Natural killer cell (primary cell): ENCODE measurements at places on chromosomes 12 and 14. TPM values are rescaled to one million over a fixed set of nuclear protein-coding genes. Genes with fewer than 3 reads are reported as not detected.
A peak's percentile ranks its signal among the peaks of the same experiment; 100 is the strongest.

BRF1 gene
- total RNA-seq = 87.4 TPM

SALL2 gene
- total RNA-seq = 2.2 TPM

CLEC2A gene
- total RNA-seq = not detected

ADGRD1 gene
- total RNA-seq = 0.50 TPM

MMP17 gene
- total RNA-seq = 2.0 TPM

TMEM117 gene
- 8.1 TPM for total RNA-seq

E2F7 gene
- total RNA-seq = 0.59 TPM

CMA1 gene
- total RNA-seq = not detected

GYS2 gene
- total RNA-seq = not detected

PRB2 gene
- total RNA-seq = not detected

KCNK10 gene
- total RNA-seq = not detected

GRCh38 chr14:61574514-61574807, 120.9 kb upstream of the HIF1A start:
- H3K27ac ChIP-seq = no peak overlapping the region
- H3K36me3 ChIP-seq = no peaks in the 10 kb centered on the region
- H3K4me3 ChIP-seq = no peak overlapping the region
- peaks cover 4% of the 10 kb centered on the region for H3K4me1 ChIP-seq
- DNase-seq = no peak
- H3K27me3 ChIP-seq = peaks cover 3% of the 10 kb centered on the region

DNA sequence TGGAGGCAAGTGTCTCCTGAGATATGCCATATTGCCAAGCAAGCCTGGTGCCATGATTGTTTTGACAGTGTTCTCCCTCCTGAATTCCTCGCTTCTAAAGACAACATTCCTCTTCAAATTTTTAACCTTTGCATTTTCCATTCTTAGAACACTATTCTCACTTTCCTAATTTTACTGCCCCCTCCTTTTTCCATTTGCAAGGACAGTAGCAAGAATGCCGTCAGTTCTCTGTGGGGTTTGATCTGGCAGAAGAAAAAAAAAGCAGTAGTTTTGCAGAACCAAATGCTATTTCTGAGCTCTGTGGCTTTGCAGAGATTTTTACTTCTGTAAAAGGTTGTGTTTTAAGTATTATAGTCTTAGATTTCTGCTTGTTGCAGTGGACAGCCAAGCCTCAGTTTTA, 295.2 kb downstream of the NUAK1 start:
- no peak overlapping the region for H3K4me3 ChIP-seq
- no peaks in the 10 kb centered on the region for H3K36me3 ChIP-seq
- DNase-seq = no peak
- H3K27ac ChIP-seq = no peak overlapping the region

GRCh38 chr14:24042746-24043145, 9.1 kb upstream of the CARMIL3 start:
- no peak for DNase-seq
- H3K4me3 ChIP-seq = no peak overlapping the region

- H3K4me3 ChIP-seq = no peak overlapping the region
- no peak for DNase-seq
- no peaks in the 10 kb centered on the region for H3K36me3 ChIP-seq
- H3K27ac ChIP-seq = no peak overlapping the region
Measured at GRCh38 chr12:15563663-15564062, 225.5 kb downstream of the EPS8 start.

DNA sequence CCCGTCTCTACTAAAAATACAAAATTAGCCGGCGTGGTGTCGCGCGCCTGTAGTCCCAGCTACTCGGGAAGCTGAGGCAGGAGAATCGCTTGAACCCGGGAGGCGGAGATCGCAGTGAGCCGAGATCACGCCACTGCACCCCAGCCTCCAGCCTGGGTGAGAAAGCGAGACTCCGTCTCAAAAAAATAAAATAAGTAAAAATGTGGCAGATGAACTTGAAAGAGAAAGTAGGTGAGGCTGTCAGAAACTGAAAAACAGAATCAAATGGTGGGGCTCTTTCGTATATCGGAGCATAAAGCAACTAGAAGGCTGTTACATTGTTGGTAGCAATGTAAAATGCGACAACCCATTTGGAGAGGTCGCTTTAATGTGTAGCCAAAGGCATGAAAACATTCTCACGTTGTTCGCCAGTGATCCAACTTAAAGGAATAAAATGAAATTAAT, 767 bp upstream of the CCNT1 start:
- no peak for DNase-seq
- H3K27ac ChIP-seq = peak overlapping the region; percentile 84
- H3K36me3 ChIP-seq = peaks cover 17% of the 10 kb centered on the region
- peaks cover 29% of the 10 kb centered on the region for H3K4me1 ChIP-seq
- peak overlapping the region; percentile 56 for H3K4me3 ChIP-seq
- no peaks in the 10 kb centered on the region for H3K27me3 ChIP-seq

GRCh38 chr12:130764073-130764472, 48.0 kb upstream of the RIMBP2 start:
- DNase-seq = no peak
- H3K27me3 ChIP-seq = peaks cover 2% of the 10 kb centered on the region
- H3K4me1 ChIP-seq = peaks cover 19% of the 10 kb centered on the region
- H3K4me3 ChIP-seq = no peak overlapping the region
- no peaks in the 10 kb centered on the region for H3K36me3 ChIP-seq

- no peaks in the 10 kb centered on the region for H3K36me3 ChIP-seq
- no peak for DNase-seq
Measured at GRCh38 chr12:27208414-27208750, 35.7 kb upstream of the STK38L start.

DNA sequence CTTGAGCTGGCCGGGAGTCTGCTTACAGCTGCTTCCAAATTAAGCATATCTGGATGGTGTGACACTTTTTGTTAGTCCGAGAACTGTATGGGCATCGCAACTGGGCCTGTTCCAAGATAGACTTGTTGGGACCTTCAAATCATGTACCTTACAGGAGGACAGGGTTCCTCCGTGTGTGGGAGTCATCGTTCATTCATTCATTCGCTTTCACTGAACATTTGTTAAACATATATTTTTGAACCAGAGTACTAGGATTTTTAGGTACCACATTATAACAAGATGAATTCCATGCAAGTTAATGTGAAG, 387 bp upstream of the IPO8 start:
- H3K36me3 ChIP-seq = no peaks in the 10 kb centered on the region
- no peaks in the 10 kb centered on the region for H3K27me3 ChIP-seq
- peaks cover 19% of the 10 kb centered on the region for H3K4me1 ChIP-seq
- DNase-seq = no peak
- H3K4me3 ChIP-seq = peak overlapping the region; percentile 98

DNA sequence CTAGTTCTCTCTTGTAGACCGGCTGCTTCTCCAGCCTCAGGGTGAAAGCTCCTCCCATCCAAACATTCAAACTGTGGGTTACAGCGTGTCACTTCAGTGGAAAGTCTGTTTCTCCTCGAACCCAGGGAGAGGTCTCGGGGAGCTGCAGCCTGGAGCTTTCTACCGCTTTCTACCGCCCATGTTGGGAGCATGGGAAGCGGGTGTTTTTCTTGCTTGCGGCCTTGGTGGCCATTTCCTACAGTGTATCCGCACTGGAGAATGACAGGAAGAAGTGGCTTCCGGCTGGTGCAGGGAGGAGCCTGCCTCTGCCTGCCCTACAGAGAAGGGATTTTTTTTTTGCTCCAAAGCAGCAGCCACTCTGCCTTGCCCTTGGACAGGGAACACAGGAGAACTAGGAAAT, 21.2 kb downstream of the ZFP36L1 start:
- peaks cover 33% of the 10 kb centered on the region for H3K4me1 ChIP-seq
- no peaks in the 10 kb centered on the region for H3K36me3 ChIP-seq
- no peak overlapping the region for H3K27ac ChIP-seq
- no peaks in the 10 kb centered on the region for H3K27me3 ChIP-seq

DNA sequence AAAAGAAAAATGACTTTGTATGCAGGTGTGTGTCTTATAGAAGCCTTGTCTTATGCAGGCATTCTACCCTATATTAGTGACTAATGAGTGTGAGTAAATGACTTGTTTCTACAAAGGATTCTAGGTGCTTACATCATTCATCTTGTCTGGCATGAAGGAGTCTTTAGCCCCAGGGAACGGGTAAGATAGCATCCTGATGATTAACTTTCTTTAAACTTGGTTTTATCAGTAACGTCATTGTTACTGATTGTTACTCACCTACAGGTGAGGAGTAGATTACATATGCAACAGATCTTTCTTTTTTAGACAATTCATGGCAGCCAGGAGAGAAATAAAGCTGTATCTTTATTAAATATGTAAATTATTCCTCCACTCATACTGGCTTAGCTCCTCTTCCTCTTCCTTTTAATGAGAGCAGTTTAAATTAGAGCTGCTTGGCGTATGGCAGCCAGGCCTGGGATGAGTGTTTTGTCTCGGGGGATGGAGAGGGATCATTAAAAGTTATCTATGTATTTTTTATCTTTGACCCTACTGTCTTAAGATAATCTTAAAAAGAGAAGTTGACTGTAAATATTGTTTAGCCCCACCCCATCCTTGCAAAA, 57.2 kb upstream of the ATP2A2 start:
- no peaks in the 10 kb centered on the region for H3K27me3 ChIP-seq
- H3K36me3 ChIP-seq = no peaks in the 10 kb centered on the region
- no peak overlapping the region for H3K27ac ChIP-seq
- DNase-seq = no peak
- H3K4me3 ChIP-seq = no peak overlapping the region

DNA sequence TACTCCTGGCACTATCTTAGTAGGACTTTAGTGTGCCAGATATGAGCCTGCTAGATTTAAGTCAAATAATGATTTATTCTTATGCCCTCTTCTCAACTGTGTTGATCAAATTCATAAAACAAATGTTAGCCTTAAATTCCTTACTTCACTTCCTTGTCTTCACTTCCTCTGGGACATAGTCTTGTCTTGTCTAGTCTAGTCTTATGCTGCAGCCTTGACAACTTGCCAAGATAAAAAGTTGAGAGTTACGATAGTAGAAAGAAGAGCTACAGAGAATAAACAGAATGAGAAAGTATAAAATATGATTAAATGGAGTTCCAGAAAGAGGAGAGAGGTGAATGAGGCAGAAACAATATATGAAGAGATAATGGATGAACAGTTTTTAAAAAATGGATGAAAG, 378.1 kb downstream of the DAD1 start:
- H3K27ac ChIP-seq = no peak overlapping the region
- H3K27me3 ChIP-seq = peaks cover 3% of the 10 kb centered on the region
- no peaks in the 10 kb centered on the region for H3K36me3 ChIP-seq
- no peak for DNase-seq
- H3K4me3 ChIP-seq = no peak overlapping the region
